ENCODE measurements at places on chromosomes 12 and 14.

DNA sequence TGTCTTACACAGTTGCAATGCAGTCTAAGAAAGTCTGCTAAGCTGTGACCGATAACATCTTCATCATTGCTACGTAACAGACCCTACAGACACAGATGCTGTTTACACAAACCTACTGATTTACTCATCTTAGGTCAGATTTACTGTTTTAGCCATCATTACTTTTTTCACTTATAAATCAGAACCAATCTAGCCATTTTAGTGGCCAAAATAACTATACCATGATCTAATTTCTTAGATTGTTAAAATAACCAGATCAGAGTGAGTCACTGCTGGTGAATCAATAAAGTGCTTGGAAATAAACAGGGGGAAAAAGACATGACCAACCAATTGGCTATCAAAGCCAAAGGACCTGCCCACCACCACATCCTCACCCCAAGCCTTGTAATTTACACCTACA, 57.0 kb upstream of the FOXN3 start:
- H3K36me3 ChIP-seq: peaks cover 14% of the 10 kb centered on the region
- DNase-seq: no peak
- no peaks in the 10 kb centered on the region for H3K27me3 ChIP-seq
- no peak overlapping the region for H3K27ac ChIP-seq

- peaks cover 22% of the 10 kb centered on the region for H3K27me3 ChIP-seq
- no peaks in the 10 kb centered on the region for H3K36me3 ChIP-seq
Measured at GRCh38 chr14:104428333-104428851, 151.2 kb upstream of the C14orf180 start.

GRCh38 chr14:69547701-69548348, 26.8 kb downstream of the CCDC177 start:
- peaks cover 3% of the 10 kb centered on the region for H3K36me3 ChIP-seq
- peaks cover 35% of the 10 kb centered on the region for H3K27me3 ChIP-seq
- no peak for DNase-seq

DNA sequence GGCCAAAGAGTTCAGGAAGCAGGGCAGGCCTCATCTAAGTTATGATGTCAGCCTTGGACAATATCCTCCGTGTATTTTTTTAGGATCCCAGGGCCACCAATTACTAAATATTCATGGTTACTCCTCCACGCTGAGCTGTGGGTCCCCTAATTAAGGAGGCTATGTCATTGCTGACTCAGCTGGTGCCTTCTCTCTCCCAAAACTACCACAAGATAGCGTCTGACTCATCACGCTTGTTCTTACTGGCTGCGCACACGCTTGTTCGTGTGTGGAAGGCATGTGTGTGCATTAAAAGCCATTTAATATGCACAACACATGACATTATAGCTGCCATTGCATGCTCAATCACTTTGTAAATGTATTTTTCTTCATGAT, 78.3 kb downstream of the GSC start:
- no peak overlapping the region for H3K4me3 ChIP-seq
- H3K27me3 ChIP-seq: peaks cover 3% of the 10 kb centered on the region
- peaks cover 2% of the 10 kb centered on the region for H3K4me1 ChIP-seq
- H3K36me3 ChIP-seq: no peaks in the 10 kb centered on the region
- H3K27ac ChIP-seq: no peak overlapping the region
- no peak for DNase-seq

DNA sequence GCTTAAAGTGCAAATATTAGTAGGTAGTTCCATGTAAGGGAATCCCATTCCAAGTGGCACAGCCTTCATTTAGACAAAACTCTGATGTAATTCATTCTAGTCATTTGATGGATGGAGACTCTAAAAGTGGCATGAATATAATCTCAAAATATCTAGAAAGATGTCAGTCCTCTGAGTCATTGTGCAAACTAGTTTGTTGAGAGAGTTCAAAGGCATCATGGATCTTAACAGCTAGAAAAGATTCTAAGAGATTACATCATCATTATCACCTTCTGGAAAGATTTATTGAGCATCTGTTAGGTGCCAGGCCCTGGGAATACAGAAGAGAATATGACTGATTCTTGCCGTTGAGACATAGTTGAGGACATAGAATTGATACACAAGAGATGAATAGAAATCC, 30.7 kb downstream of the CRADD start:
- peaks cover 14% of the 10 kb centered on the region for H3K36me3 ChIP-seq
- no peak overlapping the region for H3K27ac ChIP-seq
- H3K27me3 ChIP-seq: no peaks in the 10 kb centered on the region
- H3K4me3 ChIP-seq: no peak overlapping the region
- DNase-seq: no peak
